HCT116 (cell line): ENCODE measurements at places on chromosomes 6 and 20.
A peak's percentile ranks its signal among the peaks of the same experiment; 100 is the strongest.

DNA sequence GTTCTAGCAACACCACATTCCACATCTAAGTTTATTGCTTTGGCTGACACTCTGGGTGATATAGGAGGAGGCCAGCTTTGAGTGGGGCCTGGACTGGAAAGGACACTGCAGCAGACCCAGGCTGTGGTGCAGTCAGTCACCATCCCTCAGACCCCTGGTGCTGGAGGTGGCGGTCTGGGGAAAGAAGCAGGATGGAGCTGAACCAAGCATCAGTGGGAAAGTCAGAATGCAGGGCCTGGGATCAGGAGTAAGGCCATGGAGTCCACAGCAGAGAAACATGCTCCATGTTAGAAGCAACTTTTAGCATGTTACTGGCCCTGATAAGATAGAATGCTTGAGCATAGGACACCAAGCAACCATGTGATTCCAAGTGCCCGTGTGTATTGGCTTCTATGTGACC is 5.9 kb downstream of the HLA-A start:
- no peak for DNase-seq

- DNase-seq = no peak
These were observed 102.0 kb downstream of the LAMP5 start for GRCh38 chr20:9616455-9616805.

- DNase-seq = peak; percentile 31
These were observed 604 bp upstream of the RAB5IF start for GRCh38 chr20:36604952-36605398.

- no peak for DNase-seq
These were observed 29.0 kb downstream of the CEBPB start for GRCh38 chr20:50219600-50219999.

DNA sequence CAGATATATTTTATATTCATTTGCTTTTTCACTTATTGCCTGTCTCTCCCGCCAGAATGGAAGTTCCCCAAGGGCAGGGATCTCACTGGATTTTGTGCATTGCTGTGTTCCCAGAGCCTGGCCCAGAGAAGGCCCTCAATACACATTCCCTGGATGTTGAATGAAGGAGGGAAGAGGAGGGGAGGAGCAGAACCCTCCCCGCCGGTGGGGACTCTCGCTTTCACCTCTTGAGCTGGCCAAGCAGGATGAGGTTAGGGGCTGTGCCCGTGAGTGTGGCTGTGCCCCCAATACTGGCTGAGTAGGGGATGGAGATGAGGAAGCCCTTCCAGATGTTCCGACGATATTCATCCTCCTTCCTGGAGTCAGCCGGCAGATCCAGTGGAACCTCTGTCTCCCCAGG is 45.5 kb upstream of the OCSTAMP start:
- no peak for DNase-seq

- no peak for DNase-seq
These were observed 3.1 kb upstream of the HECA start for GRCh38 chr6:139131736-139132280.

DNA sequence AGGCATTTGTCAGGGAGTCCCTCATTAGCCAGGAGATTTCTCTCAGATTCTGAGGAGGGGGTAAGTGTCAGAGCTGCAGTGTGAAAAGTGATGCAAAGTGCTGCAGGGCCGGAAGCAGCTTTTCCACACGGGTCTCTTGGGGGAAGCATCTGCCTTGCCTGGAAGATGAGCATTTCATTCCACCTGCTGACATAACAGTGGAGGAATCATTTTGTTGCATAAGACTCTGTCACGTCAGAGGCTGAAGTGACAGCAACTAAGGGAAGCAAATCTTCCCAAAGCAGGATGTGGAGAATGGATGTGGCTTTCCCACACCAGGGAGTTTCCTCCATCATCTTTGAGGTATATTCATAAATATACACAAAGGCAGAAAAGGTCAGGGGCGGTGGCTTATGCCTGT is 22.8 kb downstream of the DCBLD1 start:
- no peak for DNase-seq

GRCh38 chr6:149761438-149761837 is 11.9 kb downstream of the PCMT1 start:
- no peak for DNase-seq

DNA sequence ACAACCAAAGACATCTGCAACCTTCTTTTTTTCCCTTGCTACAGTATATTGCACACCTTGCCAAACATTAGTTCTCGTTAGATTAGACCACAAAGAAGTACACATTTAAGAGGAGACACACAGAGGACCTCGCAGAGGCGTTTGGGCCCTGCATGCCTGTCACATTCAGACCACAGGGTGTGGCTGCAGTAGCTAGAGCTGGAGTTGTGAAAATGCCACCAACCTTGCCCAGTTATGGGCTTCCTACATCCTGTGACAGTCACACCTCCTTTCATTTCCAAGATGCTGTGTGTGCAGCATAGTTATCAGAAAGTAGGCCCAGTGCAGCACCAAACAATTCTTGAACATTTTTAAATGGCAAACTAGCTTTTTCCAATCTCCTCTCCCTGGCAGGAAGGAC is 2.4 kb downstream of the SYNE1 start:
- no peak for DNase-seq

- DNase-seq = no peak
These were observed 69.5 kb upstream of the LGSN start for GRCh38 chr6:63389191-63389844.

- DNase-seq = no peak
These were observed 12.5 kb upstream of the ETV7 start for GRCh38 chr6:36399970-36400369.

DNA sequence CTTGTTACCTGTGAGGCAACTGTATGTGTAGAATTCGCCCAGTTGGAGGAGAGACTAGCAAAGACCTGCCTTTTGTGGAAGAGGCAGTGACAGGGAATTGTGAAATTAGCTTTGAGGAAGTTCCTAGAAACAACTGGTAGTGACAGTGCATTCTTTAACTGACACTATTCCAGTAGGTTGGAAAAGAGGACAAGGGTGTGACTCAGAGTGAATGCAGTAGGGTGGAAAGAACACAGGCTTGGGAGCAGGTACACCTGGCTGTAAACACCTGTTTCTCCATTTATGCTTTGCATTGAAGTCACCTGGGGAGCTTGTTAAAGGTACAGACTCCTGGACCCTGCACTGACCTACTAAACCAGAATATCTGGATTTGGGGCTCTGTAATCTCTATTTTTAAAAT is 295.7 kb downstream of the PHACTR1 start:
- no peak for DNase-seq
